Activated CD8-positive, alpha-beta memory T cell treated with anti-CD3 and anti-CD28 coated beads for 1 hour (primary cell): ENCODE measurements at places on chromosomes 3 and 15.

DNA sequence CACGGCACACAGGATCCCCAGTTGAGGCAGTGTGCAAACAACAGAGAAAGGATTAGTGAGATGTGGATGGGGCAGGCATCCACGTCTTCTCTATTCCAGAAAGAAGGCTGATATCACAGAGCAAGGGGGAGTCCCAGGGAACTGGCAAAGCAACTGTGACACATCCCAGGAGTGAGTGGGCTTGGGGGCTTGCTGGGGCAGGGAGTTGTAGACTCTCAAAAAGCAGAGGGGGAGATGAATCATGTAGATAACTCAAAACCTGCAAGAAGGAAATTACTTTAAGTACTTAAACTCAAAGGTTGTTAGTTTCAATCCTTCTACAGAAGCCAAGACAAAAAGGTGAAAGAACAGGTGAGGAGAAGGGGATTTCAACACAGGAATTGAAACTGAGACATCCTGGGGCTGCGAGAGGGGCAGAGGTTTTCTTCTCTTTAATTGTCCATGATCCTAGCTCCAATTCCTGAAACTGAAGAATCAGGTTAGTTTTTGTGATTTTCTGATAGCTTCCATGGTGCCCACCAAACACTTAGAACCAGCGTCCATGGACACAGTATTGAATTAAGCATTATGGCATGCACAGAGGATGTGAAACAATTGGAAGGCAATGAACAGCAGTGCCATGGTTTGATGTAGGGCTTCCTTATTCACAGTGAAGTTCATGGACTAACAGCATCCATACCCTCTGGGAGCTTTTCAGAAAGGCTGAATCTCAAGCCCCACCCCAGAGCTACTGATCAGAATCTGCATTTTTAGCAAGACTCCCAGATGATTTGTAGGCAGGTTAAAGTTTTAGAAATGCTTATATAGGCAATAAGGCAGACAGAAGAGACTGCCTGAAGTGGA is 52.0 kb downstream of the CCR3 start:
- no peak for DNase-seq

DNA sequence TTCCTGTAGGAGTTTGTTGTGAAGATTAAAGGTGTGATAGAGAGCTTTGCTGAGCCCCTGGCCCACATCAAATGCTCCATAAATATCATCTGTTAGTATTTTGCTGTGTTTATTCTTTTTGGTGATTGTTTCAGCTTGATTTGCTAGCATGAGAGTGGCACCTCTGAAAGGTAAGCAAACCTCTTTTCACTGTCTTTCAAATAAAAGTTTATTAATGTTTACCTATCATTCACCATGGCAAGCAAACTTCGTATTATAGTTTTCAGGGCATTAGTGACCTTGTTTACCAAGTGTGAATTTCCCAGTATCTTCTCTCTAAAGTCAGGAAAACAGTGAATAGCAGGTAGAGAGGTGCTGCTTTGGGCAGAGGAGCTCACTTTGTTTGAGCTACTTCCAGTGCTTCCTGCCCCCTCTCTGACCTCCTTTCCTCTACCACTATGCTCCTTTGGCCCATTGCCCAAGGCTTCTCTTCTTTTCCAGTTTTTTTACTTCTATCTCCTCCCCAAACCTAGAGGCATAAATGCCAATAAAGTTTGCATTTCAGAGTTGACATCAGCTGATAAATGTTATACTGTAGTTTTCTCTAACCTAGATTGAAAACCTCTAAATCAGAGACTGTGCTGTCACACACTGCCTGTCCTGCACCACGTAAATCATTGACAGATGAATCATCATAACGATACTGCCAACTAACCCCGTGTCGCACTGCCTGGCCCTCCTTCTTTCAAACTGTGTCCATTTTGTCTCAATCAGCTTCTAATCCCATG is 569.0 kb downstream of the TUSC7 start:
- no peak for DNase-seq

- DNase-seq = no peak
These were observed 72.3 kb downstream of the CD200R1L start for GRCh38 chr3:112774293-112774926.

DNA sequence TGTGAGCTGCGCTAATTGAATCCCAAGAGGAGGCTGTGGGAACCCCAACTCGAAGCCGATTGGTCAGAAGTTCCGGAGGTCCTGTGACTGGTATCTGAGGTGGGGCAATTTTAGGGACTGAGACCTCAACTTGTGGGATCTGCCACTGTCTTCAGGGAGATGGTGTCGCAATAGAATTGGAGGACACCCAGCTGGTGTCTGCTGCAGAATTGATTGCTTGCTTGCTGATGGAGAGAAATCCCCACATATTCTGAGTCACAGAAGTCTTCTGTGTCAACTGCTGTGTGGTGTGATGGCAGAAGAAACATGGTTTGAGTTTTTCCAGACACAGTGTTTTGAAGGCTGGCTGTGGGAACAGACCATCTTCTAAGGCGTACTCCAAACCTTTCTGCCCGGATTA is 99.7 kb upstream of the PLXNA1 start:
- no peak for DNase-seq

DNA sequence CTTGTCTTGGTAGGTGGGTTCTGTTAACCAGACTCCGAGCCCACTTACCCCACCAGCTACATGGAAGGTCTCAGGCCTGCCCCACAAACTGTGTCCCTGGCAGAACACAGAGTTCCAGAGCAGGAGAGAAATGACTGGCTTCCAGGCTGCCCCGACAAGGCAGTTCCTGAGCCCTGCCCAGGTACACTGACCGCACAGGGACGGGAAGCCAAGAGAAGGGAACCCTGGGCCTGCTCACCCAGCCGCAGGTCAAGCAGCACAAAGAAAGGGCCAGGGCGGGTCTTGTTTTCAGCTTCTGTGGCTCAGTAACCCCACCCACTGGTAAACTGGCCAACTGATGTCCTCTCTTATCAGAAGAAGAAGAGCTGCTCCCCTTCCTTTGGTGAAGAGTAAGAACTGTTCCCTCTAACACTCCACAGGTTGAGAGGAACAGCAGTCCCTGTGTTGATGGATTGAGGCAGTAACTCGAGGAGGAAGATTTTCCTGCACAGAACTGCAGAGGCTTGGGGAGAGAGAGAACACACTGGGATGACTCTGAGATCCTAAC is 68.4 kb downstream of the CRTC3 start:
- DNase-seq = no peak
